Fibroblast of the aortic adventitia (primary cell): ENCODE measurements at places on chromosomes 2 and 18.
A peak's percentile ranks its signal among the peaks of the same experiment; 100 is the strongest.

DNA sequence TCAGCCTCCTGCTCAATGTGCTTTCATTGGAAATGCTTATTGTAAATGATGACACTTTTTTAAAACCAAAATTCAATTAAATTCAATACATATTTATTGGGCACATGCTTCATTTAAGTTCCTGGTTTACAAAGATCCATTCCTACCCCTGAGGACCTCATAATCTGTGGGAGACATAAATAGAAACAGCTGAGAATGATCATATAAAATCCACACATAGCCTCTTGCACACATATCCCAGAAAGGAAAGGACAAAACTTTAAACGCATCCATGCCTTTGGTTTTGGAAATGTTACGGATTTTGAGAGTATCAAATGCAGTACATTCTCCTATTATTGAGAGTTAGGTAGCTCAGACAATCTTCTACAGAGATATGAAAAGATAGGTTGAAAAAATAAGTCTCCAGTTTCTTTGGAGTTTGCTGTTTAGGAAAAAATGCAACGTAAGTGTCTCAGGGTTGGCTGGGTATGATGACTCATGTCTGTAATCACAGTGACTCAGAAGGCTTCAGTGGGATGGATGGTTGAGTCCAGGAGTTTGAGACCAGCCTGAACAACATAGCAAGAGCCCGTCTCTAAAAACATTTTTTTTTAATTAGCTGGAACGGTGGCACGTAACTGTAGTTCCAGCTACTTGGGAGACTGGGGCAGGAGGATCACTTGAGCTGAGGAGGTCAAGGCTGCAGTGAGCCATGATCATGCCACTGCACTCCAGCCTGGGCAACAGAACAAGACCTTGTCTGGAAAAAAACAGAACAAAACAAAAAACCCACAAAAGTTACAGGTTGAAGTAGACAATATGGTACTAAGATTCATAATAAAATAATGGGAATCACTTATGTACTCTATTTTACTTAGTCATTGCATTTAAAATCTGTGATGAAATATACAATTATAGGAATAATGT, 3.9 kb upstream of the PRELID3A start:
- DNase-seq = peak; percentile 92

DNA sequence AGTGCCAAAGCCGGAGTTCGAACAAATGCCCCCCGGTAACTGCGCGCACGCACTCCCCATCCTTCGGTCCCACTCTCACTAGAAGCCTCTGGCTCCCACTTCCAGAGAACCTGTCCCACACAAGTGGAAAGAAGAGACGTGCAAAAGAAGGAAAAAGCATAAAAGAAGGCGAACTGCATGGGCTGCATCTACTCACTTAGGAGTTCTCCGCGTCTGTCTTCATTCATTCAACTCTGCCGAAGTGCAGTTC, 312 bp downstream of the NR4A2 start:
- DNase-seq = no peak

DNA sequence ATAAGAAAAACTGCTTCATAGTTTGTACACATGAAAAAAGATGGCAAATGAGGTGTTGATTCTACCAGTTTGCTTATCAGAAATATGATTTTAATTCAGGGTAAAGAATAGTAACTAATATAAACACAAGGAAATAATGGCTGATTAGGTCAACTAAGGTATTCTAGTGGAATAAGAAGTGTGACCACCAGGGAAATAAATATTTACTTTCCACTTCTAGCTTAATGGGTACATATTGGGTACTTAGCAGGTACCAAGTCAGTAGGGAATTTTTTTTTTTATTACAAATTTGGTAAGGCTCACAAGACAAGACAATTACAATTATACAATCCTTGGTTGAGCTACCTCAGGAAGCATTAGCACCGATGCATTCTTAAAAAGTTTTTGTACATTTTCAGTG, 135.7 kb downstream of the PLEKHA3 start:
- DNase-seq = no peak

DNA sequence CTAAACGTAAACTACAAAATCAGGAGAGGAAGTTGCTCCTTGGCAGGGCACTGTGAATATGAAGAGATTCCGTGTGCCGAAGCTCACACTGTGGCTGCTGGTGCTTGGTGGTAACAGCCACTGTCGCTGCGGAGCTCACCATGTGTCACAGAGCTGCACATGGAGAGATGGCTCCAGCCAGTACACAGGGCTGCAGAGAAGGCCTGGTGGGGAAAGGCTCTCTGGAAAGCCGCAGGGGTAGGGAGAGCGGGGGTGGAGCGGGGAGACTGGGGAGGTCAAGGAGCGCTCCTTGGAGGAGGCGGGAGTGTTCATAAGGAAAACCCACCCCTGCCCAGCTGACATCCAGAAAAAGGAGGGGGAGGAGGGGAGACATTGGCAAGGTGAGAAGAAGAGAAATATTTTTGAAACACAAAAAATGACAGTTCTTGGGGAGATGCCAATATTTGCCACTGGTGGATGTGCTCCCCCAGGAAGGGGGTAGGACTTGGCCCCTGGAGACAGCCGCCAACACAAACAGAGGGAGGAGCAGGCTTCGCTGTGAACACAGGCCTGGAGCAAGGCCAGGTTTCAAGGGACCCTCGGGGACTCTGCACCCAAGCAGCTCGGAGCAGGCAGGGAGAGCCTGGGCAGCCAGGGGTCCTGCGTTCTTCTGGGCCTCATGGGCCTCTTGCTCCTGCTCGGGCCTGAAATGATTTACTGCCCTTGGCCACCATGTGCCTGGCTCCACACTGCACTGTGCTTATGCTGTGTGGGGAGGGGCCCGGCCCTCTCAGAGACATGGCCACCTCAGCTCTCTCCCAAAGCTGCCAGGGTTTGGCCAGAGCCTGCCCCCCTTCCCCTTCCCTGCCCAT, 102.6 kb upstream of the GLI2 start:
- DNase-seq = no peak

GRCh38 chr2:170147576-170147975, 30.4 kb upstream of the MYO3B start:
- DNase-seq = no peak

GRCh38 chr2:88206665-88207347, 36.7 kb downstream of the THNSL2 start:
- DNase-seq = no peak

- DNase-seq = peak; percentile 27
These were observed 95.0 kb downstream of the RNF144A start for GRCh38 chr2:7012141-7012764.
